SJCRH30 (cell line): ENCODE measurements at places on chromosomes 4 and X.

DNA sequence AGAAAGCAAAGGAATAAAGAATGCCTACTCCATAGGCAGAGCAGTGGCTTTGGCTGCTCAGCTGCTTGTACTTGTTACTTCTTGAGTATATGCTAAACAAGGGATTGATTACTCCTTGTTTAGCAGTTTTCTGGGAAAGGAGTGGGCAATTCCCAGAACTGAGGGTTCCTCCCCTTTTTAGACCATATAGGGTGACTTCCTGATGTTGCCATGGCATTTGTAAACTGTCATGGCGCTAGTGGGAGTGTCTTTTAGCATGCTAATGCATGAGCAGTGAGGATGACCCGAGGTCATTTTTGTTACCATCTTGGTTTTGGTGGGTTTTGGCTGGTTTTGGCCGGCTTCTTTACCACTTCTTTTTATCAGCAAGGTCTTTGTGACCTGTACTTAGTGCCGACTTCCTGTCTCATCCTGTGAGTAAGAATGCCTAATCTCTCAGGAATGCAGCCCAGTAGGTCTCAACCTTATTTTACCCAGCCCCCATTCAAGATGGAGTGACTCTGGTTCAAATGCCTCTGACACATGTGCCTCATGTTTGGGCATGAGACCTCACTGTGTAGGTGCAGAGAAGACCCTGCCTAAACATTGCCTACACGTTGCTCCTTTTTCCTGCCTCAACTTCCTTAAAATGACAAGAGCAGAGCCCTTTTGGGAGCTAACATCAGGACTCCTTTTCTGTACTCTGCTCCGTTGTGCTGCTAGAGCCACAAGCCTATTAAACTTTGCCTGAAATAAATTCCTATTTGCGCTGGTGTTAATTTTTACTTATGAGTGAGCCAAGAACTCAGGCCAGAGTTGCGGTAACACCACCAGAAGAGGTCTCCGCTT, 21.0 kb upstream of the UBA6 start:
- DNase-seq: no peak

DNA sequence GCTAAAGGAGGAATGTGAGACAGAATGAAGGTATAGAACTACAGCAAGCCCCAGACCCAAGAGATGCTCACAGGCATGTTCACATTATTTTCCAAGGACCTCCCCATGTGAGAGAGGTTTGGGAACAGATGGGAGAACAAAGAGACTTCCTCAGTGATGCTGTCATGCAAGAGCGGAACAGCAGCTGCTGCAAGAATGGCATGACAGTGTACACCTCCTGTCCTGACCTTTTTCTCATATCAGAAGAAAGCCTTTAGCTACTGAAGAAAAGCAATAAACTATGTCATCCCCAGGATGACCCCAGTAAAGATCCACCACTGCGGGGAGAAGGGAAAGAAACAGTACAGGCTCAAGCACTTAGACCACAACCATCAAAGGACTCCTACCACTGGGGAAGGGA, 7.2 kb downstream of the PRDM5 start:
- DNase-seq: peak; percentile 66

DNA sequence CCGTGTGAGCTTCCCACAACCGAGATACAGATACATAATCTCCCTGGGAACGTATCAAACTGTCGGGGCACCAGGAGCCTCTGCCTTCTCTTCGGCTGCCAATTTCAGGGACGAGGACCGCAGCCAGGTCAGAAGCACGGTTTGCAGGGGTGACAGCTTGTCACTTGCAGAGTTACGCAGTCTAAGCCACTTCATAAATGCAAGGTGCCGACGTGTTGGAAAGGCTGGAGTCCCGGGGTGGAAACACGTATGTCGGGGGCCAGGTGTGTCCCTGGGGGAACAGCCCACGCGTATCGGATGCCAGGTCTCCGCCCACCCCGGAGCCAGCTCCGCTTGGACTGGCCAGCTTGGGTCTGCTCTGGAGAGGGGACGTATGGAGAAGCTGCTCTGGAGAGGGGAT, 76.3 kb upstream of the SHOX start:
- no peak for DNase-seq

GRCh38 chr4:2396781-2397368, 21.6 kb downstream of the ZFYVE28 start:
- DNase-seq: no peak

GRCh38 chrX:104400387-104400786, 145.7 kb upstream of the ESX1 start:
- DNase-seq: no peak

DNA sequence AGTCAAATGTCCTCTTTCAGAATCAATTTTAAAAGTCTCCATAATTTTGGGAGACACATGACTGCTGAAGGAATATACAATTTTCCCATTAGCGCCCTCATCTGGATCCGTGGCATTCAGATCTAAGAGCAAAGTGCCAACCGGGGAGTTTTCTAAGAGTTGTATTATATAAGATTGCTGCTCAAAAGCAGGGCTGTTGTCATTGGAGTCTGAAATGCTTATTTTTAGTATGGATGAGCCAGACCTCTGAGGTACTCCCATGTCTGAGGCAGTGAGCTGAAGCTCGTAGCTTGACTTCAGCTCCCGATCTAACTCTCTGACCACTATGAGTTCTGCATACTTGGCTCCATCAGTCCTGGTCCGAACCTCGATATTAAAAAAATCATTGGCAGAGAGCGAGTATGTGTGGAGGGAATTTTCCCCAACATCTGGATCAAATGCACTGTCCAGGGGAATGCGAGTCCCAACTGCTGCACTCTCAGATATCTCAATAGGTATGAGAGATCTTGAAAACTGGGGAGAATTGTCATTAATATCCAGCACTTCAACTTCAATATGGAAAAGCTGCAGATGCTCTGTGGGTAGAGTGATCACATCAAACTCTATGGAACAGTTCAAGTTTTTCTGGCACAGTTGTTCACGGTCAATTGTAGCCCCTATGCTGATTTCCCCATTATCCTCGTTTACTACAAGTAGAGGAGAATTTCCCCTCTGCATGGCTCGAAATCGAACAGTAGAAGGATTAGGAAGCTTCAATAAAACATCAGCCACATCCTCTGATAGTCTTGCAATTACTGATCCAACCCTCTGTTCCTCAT, 917 bp downstream of the PCDH18 start:
- DNase-seq: peak; percentile 16

DNA sequence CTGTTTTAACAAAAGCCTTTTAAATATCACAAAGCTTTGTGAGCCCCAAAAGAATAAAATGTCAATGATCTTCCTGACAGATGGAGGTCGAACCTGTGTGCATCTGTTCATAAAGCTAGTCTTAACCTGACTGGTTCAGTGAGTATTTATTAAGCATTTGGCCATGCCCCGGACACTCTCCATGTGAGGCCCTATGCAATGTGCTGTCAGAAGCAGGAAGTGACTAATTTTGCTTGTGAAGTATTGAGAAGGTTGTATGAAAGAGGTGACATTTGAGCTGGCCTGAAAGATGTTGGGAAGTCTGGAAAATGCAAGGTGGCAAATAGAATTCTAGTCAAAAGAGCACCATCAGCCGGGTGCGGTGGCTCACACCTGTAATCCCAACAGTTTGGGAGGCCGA, 171.4 kb downstream of the MSL3 start:
- no peak for DNase-seq

DNA sequence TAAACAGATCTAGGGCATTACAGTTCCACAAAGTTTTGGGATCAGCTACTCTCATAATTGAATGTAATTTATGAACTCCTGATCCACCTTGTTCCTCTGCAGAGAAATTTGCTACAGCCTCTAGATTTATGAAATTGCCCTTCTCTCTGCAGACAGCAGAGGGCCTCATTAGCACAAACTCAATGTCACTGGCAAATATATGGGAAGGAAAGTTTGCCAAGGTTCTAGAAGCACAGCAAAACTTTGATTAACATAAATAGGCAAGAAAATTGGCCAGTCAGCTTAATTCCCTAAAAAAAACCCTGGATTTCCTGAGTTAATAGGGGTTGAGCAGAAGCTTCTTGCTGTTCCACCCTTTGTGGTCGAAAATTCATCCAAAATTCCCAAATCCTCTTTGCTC, 31.5 kb downstream of the PRPS1 start:
- peak; percentile 60 for DNase-seq

DNA sequence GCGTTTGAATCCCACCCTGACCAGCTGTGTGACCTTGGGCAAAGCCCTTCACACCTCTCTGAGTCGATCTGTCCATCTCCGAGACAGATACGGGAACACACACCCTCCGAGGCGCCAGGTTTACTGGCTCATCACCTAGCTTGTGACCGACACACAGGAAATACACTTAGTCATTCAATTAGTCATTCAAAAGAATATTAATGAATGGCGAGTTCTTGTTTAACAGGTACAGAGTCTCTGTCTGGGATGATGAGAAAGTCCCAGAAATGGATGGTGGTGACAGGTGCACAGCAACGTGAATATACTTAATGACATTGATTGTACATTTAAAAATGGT, 80.6 kb downstream of the PPP2R2C start:
- no peak for DNase-seq

GRCh38 chr4:169744601-169745000, 13.1 kb downstream of the HPF1 start:
- no peak for DNase-seq

DNA sequence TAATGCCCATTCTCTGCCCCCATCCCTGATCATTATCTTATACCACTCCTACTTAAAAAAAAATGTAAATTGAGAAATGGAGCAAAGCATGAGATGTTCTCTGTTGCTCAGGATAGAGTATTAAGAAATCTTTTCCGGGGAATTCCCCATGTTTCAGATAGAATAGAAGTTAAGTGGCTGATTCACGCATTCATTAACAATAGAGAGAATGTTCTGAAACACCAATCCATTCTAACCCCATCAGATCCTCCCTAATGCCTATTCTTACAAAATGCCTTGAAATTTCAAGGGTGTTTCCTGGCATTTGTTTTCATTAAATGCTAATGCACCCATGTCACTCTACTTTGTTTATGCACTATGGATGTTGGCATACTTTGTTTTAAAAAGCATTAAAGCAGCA, 101.1 kb downstream of the AREG start:
- DNase-seq: no peak

- DNase-seq: no peak
Observed at GRCh38 chr4:120293341-120293740, 226.7 kb upstream of the MAD2L1 start.

DNA sequence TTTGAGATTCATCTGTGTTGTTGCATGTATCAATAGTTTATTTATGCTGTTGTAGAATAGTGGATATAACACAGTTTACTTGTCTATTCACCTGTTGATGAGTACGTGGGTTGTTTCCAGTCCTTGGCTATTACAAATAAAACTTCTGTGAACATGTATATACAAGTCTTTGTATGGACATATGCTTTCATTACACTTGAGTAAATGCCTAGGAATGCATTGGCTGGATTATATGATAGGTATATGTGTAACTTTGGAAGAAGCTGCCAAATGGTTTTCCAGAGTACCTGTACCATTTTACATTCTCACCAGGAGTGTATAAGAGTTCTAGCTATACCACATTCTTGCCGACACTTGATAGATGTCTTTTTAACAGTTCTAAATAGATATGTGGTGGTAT, 16.5 kb downstream of the ART3 start:
- DNase-seq: no peak

DNA sequence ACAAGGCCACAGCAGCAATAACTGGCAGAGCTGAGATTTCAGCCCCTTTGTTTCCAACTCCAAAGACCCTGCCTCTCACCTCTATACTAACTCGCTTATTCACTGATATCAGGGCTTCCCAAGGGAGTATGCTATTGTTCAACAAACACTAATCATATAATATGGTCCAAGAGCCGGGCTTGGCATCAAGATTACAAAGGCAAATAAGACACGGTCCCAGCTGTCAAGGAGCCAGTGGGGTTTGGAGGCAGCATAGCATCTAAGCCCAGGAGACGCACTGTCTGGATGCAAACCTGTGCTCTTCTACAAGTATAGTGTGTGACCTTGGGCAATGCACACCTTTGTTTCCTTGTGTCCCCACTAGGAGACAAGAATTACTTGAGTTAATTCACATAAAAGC, 28.7 kb downstream of the PAPSS1 start:
- DNase-seq: no peak

- DNase-seq: no peak
Observed at GRCh38 chrX:11792461-11793421, 34.7 kb downstream of the MSL3 start.

DNA sequence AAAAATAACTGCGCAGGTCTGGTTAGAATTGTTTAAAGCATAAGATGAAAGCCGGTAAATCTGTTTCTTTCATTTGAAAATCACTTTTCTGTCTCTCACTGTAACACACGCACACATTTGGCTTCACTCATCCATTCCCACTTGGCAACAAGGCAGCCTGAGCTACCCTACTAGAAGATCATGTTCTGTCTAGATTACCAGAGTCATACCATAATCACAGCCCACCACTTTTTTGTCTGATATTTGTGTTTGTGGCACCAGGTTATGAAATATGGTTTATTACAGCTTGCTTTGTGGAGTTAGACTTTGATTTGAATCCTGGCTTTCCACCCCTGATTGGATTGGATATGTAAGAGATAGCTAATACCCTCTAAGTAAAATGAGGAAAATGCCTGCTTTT, 2.2 kb downstream of the USO1 start:
- DNase-seq: no peak

GRCh38 chrX:154046940-154047610, 27.4 kb upstream of the IRAK1 start:
- no peak for DNase-seq

- no peak for DNase-seq
Observed at GRCh38 chr4:152112887-152113286, 352.1 kb upstream of the GATB start.

GRCh38 chrX:48695925-48696300, 621 bp upstream of the SUV39H1 start:
- peak; percentile 27 for DNase-seq

DNA sequence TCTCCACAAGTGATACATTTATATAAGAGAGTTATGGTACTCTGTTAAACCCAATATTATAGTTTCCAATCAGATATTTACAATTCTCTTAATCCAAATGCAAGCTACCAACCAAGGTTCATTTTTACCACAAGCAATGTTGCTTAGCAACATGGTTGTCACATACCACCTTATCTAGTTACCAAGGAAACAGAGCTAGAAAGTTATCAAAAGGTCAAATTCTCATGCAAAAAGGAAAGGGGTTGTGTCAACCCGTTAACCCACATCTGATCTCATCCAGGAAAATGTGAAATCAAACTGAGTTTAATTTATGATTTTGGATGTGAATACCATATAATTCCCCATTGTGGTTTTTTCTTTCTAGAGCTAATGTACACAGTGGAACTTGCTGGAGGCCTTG, 274.1 kb upstream of the MAGEB2 start:
- no peak for DNase-seq

- peak; percentile 95 for DNase-seq
Observed at GRCh38 chr4:141636082-141636770, at the start of gene IL15. IL15 (plus strand) TSS chr4:141636583; CDS start chr4:141719465, 82,882 bp downstream.

- DNase-seq: no peak
Observed at GRCh38 chr4:178296669-178297068, 854.4 kb upstream of the AGA start.
